Thoracic aorta (tissue), 2 donors: ENCODE measurements at places on chromosomes 13 and 19.

DNA sequence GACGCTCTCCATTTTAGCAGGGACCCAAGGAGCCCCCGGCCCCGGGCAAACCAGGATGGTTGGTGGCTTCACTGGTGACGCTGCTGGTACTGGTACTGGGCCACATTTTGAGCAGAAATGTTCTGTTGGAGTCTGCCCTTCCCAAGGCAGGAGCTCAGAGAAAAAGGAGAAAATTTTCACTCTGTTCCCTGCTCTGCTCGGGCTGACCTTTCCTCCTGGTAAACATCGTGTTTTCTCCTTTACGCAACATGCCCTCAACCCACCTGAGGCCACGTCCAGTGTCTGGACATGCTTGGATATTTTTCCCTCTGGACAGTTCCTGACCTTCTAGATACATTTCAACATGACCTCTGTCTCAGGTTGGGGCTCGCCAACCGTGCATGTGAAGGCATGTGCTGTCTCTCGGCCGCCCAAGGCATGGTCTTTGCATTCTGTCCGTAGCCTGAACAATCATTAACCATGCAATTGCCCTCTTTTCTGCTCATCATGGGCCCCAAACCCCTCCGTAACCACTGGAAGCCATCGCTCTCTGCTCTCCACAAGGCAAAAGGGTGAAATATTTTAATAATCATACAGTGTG lies 115.2 kb upstream of the PEG3 start:
- DNase-seq, result no peak

DNA sequence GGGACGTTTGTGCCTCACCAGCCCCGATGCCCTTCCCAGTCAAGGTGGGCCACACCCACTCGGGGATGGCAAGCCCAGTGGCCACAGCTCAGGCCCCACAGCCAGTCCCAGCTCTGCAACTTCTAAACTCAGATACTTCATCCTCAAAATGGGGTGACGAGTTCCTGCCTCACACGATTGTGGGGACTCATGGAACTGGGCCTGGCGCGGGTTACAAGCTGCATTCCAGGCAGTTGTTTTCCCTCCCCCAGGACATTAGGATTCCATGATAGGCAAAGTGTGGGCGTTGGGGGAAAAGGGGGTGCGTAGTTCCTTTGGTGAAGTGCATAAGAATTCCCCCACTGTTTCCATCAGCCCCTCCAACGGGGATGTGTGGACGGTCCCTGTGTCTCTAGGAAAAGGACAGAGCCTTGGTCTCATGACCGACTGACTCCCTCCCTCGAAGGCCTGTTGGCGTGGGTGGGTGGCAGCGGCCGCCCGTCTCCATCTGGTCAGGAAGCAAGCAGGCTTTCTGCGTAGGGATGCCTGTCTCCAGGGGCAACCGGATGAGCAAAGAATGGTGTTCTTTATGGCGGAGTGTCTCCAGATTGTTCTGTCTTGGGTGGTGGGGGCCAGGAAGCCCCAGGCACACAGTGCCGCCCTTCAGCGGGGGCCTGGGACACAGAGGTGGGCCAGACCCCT lies 21.1 kb upstream of the NPAS1 start:
- no peak for DNase-seq

DNA sequence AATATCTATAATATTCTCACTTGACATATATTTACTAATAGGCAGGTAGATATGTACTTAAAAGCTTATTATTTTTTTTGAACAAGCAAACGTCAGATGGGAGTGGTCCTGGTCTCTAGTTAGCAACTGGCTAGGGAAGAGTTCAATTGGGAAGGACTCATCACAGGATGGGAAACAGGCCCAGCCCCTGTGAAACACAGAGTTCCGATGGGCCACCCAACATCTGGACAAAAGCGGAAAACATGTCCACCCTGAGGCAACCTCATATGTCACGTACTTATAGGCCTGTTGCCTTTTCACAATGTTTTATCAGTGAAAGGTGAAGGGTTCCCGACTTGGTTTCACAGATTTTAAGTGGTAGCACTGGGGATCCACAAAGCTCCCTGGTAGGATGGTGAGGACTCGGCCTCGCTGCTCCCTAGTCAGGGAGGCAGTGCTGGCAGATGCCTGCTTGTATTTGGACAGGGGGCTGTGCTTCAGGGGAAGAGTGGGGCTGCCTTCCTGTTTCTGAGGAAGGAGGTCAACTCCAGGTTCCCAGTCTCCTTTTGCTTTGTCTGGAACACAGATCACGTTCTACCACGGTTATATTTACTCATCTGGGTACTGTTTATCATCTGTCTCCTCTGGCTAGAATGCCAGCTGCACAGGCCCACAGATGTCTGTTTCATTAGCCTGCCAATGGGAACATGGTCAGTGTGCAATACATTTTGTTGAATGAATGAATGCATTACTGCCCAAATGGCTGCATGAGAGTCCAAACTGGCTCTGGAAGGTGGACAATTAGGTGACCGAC lies 49.4 kb upstream of the SLC15A1 start:
- no peak for DNase-seq

- DNase-seq, result no peak
Measured at GRCh38 chr19:55519451-55520311, 17.3 kb downstream of the SBK2 start.

GRCh38 chr19:2060884-2061494 lies 9.9 kb upstream of the MKNK2 start:
- no peak for DNase-seq

DNA sequence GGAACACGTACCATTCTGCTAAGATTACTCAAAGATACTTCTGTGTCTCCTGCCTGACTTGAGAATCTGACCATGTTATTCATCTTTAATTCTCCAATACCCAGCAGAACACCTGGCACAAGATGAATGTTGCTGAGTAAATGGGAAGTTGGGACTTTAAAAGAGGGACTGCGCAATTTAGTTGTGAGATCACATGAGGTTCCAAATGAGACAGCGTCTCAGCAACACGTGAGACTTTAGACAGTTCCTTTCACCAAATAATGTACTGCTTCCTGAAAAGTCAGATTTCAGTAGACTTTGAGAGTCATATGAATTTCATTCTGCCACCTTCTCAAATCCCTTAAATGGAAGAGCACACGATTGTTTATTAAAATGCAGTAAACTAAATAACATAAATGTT lies 36.7 kb downstream of the DOCK9 start:
- no peak for DNase-seq

DNA sequence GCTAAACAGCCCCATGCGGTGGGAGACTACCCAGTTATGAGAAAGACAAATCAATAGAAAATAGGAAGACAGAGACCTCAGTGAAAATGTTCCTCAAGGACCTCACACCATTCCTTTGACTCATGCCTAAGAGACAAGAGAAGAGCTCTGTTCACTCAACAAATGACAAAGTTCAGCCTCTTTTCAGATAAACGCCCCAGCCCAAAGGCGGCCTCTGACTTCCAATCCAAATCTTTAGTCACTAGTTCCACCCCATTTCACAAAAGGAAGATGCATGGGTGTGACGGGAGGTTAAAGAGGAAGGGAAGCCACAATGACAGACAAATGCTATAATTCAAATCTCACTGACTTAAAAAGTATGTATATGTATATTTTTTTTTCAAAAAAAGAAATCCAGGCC lies 8.1 kb downstream of the CARS2 start:
- no peak for DNase-seq

GRCh38 chr13:97967948-97968347 lies 14.5 kb downstream of the IPO5 start:
- no peak for DNase-seq

DNA sequence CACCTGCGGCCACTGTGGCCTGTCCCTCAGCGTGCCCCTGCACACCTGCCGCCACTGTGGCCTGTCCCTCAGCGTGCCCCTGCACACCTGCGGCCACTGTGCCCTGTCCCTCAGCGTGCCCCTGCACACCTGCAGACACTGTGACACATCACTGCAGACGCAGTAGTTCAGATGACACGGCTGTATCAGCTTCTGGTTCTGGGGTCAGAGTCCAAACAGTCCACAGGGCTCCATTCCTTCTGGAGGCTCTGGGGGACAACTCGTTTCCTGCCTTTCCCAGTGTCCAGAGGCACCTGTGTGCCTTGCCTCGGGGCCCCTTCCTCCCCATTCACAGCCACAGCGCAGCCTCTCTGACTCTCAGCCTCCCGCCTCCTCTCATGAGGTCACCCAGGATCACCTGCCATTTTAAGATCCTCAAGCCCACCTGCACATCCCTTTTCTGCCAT lies 5.5 kb downstream of the SF3A2 start:
- DNase-seq, result no peak

GRCh38 chr13:40318366-40318765 lies 348.1 kb downstream of the FOXO1 start:
- no peak for DNase-seq

DNA sequence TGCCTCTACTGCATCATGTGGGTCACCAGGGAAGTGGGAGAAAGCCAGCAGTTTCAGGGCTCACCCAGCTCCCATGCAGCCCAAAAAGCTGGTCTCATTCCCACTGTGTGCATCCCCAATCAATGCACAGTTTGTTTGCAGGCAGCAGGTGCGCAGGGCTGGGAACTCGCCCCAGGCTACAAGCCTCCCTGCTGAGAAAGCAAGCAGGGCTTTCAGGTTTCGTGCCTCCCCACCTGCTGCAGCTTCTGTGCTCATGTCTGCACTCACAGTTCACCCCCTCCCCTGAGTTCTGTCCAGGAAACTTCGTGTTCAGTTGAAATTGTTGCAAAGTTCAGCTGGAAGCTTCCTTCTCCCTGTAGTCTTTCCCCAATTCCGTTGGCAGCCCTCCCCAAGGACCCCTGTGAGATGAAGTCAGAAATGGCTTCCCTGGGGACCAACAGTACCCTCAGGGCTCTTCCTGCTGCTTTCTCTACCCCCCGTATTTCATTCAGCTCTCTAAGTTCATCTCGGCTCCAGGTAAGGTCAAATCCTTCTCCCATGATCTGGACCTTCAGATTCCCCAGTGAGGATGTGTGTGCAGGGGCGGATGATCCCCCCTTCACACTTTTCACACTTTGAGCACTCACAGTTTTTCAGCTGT lies 10.3 kb upstream of the KLK3 start:
- DNase-seq, result no peak

- DNase-seq, result no peak
Measured at GRCh38 chr19:54114340-54115108, 933 bp downstream of the TFPT start.

DNA sequence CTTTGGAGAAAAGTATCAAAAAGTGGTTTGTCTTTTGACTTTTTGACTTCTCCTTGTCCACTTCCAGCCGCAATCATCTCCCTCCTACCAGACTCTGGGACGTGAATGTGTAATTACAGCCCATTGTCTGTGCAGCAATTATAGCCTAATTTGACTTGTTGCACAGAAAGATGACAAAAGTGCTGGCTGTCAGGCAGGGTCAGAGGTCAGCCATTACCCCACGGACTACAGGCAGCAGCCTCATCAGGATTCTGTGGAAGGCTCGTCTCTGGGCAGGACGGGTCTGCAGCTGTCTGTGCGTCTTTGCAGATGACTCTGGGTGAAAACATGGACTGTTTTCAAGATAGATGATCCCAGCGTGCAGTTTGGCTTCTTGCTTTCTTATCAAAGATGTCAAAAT lies 102.2 kb upstream of the EDNRB start:
- DNase-seq, result no peak

DNA sequence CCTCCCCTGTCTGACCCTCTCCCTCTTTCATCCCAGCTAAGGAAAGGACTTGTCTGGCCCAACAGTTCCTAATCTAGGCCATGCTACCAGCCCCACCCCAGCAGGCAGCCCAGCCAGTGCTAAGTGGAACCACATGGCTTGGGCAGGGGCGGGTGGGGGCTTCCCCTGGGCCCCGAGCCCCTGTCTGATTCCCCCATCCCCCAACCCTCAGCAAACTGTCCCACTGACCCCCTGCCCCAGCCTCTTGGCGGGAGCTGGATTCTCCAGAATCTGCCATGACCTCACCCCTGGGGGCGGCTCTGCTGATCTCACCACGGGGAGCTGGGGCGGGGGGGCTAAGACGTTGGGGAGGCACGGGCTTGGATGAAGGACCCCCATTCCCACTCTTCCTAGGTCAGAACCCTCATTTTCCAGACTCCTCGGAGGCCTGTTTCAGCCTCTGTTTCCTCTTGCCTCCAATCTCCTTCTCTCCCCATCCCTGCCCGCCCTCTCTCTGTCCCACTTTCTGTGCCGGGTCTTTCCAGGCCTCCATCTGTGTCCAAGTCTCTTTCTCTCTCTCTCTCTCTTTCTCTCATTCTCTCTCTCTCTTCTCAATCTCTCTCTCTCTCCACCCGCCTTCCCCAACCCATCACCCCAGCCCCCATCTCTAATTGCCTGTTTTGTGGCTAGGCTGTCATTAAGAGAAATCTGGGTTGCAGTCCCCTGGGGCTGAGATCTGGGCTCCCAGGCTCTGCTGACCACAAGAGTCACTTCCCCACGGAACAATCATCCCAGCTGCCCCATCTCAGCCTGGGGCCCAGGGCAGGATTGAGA lies 2.7 kb downstream of the COL5A3 start:
- DNase-seq, result no peak

GRCh38 chr13:46899801-46900200 lies 2.9 kb upstream of the HTR2A start:
- no peak for DNase-seq

DNA sequence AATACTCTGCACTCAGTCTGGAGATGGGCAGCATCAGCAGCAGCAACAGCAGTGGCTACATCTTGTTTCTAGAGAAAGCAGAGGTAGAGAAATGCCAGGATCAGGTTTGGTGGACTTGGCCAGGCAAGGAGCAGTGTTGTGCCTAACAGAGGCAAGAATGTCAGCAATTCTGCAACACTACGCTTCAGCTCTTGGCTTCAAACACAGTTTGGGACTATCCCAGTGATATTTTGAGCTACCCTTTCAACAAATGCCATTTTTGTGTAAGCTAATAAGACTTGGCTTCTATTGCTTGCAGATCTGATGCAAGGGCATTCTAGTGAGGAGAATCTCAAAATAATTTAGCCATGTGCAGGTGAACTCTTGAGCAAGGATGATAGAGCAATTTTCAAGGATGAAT lies 271.3 kb downstream of the PCDH20 start:
- DNase-seq, result no peak

- DNase-seq, result no peak
Measured at GRCh38 chr19:7622933-7623685, 6.2 kb downstream of the XAB2 start.

DNA sequence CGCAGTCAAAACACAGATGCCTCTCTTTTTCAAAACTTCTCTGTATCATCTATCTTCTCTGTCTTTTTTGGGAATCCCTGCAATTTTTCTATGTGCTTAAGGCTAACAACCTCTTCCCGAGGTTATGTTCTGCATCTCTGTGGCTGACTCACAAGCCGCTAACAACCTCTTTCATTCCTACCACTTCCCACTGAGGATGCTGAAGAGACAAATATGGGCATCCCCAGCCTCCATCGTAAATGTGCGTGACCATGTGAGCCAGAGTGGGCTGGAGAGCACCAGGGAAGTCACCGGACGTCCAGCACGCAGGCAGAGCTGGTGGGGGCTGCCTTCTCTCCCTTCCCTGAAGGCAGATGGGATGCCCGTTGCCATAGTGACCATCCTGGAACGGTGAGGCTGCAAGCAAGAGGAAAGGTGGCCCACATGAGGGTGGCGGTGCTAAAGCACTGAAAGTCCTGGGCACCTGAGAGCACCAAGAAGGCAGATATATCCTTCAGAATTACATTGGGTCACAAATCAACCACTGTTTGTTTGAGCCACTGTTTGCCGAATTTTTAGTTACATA lies 122.8 kb downstream of the SHISA2 start:
- no peak for DNase-seq

- no peak for DNase-seq
Measured at GRCh38 chr13:72852207-72852606, 70.3 kb downstream of the PIBF1 start.

GRCh38 chr19:45171211-45171623 lies 6.8 kb downstream of the TRAPPC6A start:
- no peak for DNase-seq

- DNase-seq, result no peak
Measured at GRCh38 chr13:33797622-33798021, 20.3 kb upstream of the RFC3 start.
